Cerebellum (tissue), 4 donors: ENCODE measurements at places on chromosomes 1 and 21. TPM values are rescaled to one million over a fixed set of nuclear protein-coding genes. Genes with fewer than 3 reads are reported as not detected.

DNA sequence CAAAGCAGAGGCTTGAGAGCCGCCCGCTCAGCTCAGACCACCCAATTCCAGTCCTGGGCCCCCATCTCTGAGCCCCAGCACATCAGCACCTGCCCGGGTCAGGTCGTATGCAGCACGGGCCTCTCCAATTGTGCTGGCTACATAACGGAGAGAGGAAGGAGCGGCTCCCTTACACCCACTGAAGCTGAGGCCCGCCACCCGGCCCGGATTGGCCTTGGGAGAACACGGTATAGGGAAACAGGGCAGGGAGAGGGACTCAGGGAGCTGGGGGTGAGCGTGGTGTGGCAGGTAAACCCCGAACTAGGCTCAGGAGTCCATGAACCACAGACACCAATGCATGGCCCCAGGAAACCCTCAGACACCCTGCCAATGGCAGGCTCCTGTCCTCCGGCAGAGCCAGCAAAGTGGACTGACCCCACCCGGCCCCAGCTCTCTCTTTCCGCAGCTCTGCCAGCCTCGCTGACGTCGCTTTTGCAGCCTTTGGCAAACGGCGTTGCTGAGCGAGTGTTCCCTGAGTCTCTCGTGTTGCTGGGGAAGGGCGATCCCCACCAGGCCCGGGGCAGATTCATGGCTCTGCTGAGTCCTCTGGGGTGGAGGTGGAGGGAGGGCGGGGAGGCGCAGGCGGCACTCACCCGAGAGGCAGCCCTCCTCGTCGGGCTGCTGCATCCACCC, 16.5 kb downstream of the MEGF6 start:
- DNase-seq, result no peak

GRCh38 chr1:5891137-5891536, 101.1 kb downstream of the NPHP4 start:
- DNase-seq, result no peak

Gene CNIH4
- total RNA-seq, result 25.9 TPM

DNA sequence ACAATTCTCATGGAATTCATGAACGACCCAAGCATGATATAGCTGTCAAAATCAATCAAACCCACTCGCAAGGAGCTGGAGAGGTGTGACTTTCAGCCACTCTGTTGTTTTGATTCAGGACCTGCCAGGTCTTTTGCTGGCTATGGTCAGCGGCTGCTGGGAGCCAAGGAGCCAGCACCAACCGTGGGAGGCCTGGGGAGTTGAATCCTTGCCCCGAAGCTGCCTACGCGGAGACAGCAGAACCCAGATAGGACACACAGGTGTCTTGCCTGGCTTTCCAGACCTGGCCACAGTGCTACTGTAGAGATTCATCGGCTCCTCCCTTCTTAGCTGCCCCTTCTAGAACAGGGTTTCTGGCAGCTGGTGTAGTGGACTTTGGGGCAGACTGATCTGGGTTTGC, 42.7 kb downstream of the ZSCAN20 start:
- peak; percentile 77 for DNase-seq

GRCh38 chr1:235863699-235864093, 3.0 kb downstream of the LYST start:
- no peak for DNase-seq

GRCh38 chr1:40948741-40949443, 30.6 kb upstream of the CTPS1 start:
- DNase-seq, result no peak

Gene AGPAT3
- total RNA-seq, result 32.3 TPM

Gene TMEM82
- total RNA-seq, result not detected

DNA sequence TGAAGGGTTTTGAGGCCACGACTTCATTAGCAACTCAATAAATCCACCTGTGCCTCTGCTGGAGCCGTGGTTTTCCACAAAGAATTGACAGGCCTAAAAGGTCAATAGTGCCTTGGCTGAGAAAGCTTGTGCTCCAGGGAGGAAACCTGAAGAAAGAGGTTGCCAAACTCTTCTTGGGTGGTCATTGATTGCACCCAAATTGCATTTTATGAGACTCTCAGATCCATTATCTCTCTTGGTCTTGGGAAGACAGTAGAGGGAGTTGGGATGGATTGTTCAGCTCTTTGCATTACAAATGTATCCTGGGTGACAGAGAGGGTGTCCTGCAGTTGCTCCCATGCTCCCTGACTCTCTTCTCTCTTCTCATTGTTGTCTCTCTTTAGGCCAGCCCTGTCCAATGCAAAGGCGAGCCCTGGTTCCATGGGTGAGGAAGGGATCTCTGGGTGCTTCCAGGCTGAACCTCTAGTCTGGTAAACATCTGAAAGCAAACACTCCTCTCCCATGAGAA, 46.1 kb upstream of the HTR1D start:
- DNase-seq, result no peak

GRCh38 chr1:3821447-3821846, 25.1 kb upstream of the LRRC47 start:
- no peak for DNase-seq

Gene RIPPLY3
- total RNA-seq, result 0.73 TPM

GRCh38 chr21:35677298-35677841, 383.0 kb downstream of the SETD4 start:
- no peak for DNase-seq

Gene BTG3
- 23.2 TPM for total RNA-seq

DNA sequence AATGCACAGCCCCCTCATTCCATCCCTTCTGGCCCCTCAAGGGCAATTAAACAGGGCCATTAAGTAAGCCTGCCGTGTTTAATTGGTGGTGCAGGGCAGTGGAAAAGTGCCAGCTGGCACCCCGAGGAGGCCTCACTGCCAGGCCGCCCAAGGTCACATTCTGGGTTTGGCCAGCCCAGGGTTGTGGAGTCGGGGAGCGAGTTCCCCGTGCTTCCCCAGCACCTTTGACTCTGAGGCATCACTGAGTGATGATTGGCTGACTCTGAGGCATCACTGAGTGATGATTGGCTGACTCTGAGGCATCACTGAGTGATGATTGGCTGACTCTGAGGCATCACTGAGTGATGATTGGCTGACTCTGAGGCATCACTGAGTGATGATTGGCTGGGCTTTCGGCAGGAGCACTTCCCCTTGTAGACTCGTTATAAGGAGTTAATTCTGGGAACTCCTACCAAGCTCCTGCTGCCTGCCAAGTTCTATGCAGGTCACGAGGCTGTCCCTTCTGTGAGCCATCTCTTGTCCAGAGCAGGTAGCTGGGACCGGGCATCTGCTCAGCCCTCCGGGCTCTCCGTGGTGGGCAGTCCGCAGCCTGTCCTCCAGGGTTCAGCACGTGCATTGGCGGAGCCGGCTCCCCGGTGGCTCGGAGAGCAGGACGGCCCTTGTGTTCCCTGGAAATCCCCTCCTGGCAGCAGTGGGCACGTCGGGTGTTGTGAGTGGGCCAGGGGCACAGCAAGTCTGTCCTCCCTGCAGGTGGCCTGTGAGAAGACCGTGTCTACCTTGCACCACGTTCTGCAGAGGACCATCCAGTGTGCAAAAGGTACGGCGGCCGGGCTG, 20.9 kb downstream of the CSTB start:
- peak; percentile 80 for DNase-seq

Gene FABP3
- 17.9 TPM for total RNA-seq

Gene PLCH2
- 13.3 TPM for total RNA-seq

DNA sequence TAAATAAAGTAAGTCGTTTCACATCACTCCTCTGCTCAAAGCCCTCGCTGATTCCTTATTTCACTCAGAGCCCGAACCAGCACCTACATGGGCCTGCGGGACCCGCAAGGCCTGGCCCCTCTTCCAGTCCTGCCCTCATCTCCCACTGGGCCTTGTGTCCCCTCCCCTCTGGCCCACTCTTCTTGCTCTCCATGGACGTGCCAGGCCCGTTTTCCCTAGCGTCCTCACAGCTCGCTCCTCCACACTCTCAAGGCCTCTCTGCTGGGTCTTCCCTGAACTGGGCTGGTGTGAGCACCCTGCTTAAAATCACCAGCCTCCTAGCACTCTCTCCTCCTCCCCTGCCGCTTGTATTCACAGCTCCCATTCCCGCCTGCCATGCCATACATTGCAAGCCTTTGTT, 237.9 kb downstream of the FOXD2 start:
- no peak for DNase-seq

DNA sequence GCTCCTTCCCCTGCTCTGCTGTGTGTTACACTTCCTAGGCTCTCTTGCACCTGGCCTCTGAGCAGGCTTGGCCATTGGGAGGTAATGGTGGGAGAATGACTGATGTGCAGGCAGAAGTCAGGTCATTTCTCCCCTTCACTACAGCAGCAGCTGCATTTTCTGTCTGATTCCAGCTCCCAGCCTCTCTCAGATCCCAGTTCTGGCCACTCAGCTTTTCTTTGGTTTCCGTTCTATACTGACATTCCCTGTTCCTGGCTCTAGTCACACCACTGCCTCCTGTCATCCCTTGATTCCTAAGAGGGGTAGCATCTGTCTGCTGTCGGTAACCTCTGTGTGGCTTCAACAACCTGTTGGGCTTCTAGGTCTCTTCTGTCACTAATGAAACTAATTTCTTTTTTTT, 127.7 kb upstream of the HOOK1 start:
- DNase-seq, result no peak

Gene TSTD1
- total RNA-seq, result 21.6 TPM

Gene SGIP1
- total RNA-seq, result 100 TPM

DNA sequence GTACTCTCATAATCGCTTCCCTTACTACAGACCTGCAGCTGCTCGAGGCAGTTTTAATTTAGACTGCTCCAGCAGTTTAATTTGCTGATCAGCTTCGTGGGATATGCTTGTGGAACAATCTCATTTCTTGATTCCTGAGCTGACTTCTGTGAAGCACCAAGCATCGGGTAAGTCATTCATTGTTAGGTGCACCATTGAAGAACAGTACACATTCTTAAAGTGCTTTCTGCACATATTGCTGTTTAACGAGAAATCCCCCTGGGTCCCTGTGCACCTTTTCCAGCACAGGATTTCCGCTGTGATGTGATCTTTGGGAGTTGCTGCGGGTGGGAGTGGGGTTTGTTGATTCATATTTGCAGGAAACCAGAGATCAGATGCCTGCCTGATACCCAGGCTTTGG, 9.1 kb downstream of the GALNT2 start:
- DNase-seq, result no peak

- DNase-seq, result peak; percentile 8
These were observed at the start of gene NIBAN1 for GRCh38 chr1:184974056-184974836. Gene NIBAN1, minus strand, starts transcription at chr1:184974508. Its CDS starts 152 bp downstream, at chr1:184974356.

DNA sequence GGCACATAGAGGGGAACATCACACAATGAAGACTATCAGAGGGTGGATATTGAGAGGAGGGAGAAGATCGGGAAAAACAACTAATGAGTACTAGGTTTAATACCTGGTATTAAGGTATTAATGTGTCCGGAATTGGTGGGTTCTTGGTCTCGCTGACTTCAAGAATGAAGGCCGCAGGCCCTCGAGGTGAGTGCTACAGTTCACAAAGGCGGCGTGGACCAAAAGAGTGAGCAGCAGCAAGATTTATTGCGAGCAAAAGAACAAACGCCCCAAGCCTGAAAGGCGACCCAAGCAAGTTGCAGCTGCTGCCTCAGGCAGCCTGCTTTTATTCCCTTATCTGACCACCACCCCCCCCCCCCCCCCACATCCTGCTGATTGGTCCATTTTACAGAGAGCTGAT, 2022.8 kb downstream of the NCAM2 start:
- DNase-seq, result no peak

- DNase-seq, result no peak
These were observed 41.8 kb upstream of the USP25 start for GRCh38 chr21:15688016-15688415.

DNA sequence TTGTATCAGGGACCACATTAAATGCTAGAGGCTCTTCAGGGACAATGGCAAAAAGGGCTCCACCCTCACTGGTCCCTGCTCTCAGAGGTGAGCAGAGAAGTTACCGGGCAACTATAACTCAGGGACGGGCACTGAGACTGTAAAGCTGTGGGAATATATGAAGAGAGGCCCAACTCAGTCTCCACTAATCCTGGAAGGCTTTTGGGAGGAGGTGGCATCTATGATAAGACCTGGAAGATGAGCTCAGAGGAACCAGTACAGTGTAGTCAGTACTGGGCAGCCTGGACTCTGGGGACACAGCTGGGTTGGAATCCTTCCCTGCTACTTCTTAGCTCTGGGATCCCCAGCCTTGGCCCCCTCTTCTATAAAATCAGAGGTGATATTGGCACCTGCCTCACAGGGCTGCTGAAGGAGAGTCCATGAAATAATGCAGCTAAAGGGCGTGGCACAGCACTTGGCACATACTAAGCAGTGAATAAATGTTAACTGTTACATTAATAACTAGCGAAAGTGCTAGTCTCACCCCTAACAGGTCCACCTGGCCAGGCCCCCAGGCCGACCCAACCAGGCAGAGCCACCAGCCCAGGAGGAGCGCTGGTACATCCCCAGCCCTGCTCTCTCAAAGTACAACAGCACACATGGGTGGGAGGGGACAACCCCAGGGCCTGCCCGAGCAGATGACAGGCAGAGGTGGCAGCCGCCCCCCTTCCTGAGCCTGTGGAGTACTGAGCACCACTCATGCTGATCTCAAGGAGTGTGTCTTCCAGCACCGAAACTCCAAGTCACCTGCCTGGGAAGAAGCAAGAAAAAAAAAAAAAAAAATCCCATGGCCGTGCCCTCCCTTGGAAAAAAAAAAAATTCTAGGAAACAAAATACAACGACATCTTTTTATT, 62.7 kb downstream of the CASZ1 start:
- DNase-seq, result no peak

DNA sequence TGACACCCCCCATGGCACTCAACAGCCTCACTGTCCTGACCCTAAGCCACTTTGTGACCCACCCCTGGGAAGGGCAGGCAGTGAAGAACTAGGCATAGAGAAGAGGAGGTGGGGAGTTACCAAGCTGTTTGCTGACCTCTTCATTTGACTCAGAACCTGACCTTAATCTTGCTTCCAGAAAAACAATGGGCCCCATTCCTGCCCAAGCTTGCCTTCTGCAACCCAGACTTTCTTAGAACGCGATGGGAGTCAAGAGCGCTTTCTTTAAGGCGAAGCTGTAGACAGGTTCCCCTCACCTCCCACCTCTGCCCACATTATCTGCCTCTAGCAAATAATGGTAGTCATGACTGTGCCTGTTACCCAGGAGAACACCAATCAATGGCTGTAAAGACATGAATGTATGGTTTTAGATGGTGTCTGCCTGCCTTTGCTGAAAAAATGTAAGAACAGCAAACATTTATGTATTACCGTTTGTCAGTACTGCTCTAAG, 8.2 kb upstream of the CBR3 start:
- DNase-seq, result no peak

GRCh38 chr1:209176866-209177430, 406.6 kb upstream of the CAMK1G start:
- DNase-seq, result no peak
